Psoas muscle (tissue), 8 donors: ENCODE measurements at places on chromosomes 1 and 21. TPM values are rescaled to one million over a fixed set of nuclear protein-coding genes. Genes with fewer than 3 reads are reported as not detected.

GRCh38 chr1:51946300-51946699 is 44.2 kb downstream of the RAB3B start:
- DNase-seq: no peak

DNA sequence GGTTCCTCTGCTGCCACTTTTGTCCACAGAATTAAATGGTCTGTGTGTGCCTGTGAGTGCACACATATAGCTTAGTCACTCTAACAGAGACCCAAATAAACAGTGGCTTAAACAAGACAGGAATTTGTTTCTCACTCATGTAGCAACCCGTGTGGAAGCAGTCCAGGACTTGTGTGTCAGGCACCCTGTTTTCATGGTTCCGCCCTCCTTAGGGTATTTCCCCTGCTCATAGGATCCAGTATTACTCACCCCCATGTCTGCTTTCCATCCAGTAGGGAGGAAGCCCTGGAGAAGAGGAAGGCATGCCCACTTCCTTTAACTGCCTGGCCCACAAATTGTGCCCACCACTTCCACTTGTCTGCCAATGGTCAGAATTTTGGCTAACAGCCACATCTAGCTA is 41.3 kb upstream of the TACSTD2 start:
- no peak for DNase-seq

Gene TMEM81
- 3.9 TPM for polyA plus RNA-seq

Gene ATP6V0B
- 159 TPM for polyA plus RNA-seq

Gene MPZ
- 1.0 TPM for polyA plus RNA-seq

DNA sequence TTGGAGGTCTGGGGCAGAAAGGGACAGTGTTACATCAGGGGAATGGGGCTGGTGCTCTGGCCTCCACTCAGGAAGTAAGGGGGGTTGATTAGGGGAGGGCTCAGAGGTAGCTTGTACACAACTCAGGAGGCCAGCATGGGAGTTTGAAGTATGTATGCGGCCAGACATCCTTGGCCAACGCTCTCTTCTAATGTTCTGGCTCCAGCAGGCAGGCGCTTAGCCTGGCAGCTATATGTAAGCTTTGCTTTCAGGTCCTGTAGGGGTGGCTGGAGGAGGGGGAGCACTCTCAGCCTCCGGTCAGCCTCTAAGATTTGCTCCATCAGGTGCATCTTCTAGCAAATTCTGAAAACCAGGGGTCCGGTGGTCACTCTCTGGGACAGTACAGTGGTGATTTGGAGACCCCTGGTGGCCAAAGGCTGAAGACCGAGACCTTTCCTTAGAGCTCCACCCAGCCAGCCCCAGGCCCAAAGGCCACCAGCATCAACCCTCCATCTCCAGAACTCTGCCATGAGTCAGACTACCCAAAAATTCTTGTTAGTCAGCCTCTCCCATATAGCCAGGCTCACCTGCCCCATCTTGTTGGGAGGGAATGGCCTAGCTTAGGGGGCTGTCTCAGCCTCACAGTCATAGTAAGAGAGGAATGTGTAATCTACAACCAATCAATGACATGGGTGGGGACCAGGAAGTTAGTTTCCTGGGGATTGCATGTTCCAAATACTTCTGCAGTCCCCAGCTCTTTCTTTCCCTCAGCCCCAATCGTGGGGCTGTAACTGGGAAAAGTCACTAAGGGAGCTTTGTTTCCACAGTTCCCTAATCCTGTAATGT is 9.7 kb upstream of the COL8A2 start:
- DNase-seq: peak; percentile 58

GRCh38 chr1:100308777-100309176 is 42.8 kb downstream of the RTCA start:
- no peak for DNase-seq

DNA sequence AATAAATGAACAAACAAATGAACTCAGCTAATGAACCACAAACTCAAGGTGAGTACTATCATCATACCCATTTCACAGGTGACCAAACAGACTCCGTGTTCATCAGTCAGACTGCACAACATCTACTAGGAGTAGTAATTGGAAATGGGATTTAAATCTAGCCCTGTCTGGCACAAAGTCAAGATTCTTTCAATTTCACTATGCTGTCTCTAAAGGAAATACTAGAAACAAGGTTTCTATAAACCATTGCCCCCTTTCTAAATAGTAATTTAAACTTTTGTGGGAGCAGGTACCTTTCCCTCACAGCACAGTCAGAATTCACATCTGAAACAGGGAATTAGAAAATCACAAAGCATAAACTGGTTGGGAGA is 160.3 kb downstream of the TGFBR3 start:
- DNase-seq: no peak

Gene PRR9
- not detected for polyA plus RNA-seq

DNA sequence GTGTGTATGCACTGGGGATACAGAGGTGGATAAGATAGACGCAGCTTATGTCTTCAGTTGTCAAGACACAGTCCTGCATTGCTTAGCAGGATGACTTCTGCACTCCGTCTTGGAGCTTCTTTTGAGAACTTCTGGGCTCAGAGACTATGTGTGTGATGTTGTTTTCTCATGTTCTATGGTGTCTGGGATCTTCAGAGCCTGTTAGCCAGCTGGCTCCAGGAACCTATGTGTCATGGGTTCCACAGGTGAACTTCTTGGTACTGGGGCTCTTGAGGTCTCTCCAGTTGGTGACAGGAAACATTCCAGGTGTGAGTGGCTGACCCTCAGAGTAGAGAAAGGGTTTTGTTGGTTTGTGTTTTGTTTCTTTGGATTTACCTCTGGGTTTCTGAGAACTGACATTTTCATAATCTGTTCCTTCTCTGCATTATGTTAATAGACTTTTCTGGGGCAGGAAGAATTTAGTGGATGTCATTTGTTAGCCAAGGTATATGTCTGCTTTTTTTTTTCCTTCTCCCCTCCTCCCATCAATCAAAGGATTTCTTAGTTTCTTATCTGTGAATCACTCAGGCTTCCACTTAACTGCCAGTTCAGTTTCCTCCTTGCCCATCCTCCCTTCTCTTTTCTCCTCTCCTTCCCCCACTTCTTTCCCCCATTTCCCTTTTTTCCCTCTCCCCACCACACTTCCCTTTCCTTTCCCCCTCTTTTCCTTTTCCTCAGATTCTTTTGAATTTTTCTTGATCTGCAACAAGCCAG is 18.1 kb downstream of the FGGY start:
- DNase-seq: no peak

GRCh38 chr1:91759076-91759475 is 126.9 kb downstream of the TGFBR3 start:
- no peak for DNase-seq

Gene TFF3
- 2.1 TPM for polyA plus RNA-seq

DNA sequence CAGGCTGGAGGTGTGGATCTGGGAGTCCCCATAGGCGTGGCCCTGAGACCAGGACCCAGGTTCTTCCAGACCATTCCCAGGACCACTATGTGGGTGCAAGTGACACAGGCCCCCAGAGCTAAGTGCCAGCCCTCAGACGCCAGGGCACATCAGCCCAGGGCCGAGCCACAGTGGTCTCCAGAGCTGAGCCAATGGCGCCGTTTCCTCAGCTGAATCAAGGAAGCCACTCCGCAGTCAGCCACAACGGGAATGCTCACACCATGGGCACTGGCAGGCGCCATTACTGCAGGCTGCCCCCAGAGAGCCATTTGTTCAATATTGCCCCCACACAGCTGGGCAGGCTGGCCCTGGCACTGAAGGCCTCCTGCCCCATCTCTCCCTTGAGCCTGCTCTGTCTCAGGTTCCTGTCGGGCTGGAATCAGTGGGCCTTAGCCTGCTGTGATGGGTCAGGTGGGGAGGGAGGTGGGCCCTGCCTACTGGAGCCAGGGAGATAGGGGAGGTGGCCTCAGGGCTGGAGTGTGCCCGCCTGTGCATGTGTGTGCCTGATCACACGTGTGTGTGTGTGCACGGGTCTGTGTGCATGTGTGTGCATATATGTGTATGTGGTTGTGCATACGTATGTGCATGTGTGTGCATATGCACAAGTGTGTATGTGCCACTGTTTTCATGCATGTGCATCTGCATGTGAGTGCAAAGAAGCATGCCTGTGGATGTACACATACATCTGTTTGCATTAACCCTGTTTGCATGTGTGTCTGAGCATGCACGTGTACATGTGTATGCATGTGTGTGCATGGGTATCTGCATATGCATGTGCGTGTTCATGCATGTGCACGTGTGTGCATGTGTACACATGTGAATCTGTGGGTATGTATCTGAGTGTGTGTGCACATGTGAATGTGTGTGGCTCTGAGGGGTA is 6.1 kb downstream of the GJC2 start:
- no peak for DNase-seq

- DNase-seq: no peak
Measured at GRCh38 chr1:3638676-3639075, 11.2 kb downstream of the WRAP73 start.

Gene AUNIP
- 0.07 TPM for polyA plus RNA-seq

DNA sequence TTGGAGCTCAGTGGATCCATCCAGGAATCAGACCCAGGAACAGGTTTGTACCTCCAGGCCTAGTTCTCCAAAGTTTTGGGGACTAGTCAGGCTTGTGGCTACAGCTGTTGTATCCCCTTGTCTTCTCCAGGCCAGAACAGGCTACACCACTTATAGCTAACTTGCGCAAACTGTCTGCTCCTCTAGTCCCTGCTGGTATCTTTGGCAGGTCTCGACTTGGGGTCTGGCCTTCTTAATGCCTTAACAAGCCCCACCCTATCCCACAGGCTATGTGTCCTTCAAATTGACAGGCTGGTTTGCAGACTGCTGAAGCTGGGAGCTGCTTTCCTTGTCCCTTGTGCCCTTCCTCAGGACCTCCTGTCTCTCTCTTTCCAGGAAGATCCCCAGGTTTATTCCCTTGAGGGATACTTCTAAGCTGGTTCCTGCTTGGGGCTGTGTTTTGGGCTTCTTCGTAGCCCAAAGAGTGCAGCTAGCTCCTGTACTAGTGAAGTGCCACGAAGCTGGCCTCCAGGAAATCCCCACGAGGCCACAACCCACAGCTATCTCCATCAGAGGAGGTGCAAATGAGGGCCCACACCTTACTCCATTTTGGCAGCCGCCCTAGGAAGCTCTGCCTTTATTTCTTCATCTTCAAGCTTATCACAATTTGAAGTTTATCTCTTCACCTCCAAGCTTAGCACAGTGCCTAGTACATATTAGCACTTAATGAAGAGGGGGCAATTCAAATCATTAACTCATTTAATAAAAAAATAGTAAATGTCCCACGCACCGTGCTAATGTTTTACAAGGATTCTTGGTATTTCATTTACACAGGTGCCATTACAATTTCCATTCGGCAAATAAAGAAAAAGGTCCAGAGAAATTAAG is 683 bp upstream of the DMAP1 start:
- DNase-seq: no peak

DNA sequence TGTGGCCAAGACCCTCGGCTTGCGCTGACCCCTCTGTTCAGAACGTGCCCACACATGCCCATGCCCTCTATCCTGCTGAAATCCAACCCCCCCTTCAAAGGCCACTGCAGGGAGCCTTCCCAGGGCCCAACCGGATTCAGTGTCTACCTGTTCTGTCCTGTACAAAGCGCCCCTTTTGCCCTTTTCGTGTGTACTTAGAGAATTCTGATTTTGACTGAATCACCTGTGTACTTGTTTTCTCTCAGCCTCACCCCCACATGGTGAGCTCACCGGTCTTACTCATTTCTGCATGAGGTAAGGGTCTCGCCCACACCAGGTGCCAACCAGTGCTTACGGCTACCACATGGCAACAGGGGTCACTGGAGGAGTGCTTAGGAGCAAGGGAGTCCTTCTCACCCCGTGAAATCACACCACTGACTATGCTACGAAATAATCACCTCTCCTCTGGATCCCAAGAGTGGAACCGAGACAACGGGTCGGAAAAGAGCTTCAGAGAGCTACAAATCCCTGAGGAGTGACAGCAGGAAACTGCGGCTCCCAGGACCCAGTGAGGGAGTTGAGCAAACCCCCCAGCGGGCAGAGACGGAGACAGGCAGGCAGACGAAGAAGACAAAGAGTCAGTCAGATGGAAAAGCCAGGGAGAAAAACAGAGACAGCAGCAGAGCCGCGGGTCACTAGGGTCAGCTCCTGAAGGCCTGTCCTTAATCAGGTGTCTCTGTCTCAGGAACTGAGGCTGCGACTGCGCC is 2.1 kb upstream of the S100A2 start:
- no peak for DNase-seq

DNA sequence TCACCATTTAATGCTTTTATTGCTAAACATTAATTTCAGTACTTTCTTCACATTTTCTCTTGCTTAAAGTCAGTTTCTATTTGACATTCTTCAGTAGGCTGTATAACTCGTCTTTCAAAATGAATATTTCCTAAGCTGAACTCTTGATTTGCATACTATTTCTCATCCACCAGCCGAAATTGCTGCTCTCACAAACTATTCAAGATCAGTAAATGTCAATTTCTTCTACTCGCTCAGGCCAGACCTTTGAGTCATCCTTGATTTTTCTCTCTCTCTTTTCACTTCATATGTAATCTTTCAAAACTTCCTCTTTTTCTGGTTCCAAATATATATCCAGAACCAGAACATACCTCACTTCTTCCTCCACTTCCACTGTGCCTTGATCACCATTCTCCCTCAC is 990.0 kb downstream of the KCNT2 start:
- DNase-seq: no peak

DNA sequence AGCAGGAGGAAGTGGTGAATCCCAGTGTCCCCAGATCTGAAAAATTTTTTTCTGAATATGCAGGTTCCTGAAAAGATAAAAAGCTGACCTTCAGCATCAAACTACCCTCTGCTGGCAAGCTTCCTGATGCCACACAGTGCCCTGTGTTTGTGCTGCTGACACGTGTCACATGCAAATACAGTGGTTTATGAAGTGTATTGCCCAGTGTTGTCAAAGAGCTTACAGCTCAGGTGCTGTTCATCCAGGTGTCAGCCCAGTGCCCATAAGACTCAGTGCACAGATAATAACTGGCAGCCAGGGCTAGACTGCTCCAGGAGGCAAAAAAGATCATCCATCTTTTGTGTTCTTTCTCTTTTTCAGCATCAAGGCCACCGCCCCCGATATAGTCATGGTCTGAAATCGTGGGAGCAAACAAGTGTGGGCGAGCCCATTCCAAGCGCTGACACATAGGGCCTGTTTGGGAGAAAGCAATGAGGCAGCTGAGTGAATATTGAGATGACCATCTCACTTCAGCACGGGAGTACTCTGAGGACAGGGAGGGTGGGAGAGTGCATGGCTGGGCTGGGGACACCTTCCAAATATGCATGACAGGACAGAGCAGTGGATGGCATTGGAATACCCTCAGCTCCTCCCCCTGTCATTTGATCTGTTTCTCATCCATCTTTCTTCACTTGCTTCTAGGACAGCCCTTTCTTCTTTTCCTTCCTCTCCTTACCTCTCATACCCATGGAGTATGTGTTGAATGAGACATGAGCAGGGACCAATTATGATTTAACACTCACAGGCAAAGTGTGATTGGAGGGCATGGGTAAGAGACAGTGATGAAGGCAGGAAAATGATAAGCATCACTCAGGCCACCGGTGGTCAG is 6.4 kb upstream of the KCNK1 start:
- no peak for DNase-seq
